Aorta (tissue), 5 donors: ENCODE measurements at places on chromosomes 3 and 15. TPM values are rescaled to one million over a fixed set of nuclear protein-coding genes. Genes with fewer than 3 reads are reported as not detected.

Gene GOLGA8J
- total RNA-seq, result 1.5 TPM

Gene CGNL1
- 19.4 TPM for total RNA-seq

Gene RARB
- total RNA-seq, result 7.0 TPM

Gene GHSR
- total RNA-seq, result not detected

Gene UMPS
- 15.9 TPM for total RNA-seq

Gene HTD2
- total RNA-seq, result 7.8 TPM

GRCh38 chr3:163753033-163753432 lies 1325.3 kb downstream of the SI start:
- no peaks in the 10 kb centered on the region for H3K4me1 ChIP-seq
- H3K27me3 ChIP-seq, result no peaks in the 10 kb centered on the region
- no peaks in the 10 kb centered on the region for H3K36me3 ChIP-seq
- no peak overlapping the region for H3K4me3 ChIP-seq

DNA sequence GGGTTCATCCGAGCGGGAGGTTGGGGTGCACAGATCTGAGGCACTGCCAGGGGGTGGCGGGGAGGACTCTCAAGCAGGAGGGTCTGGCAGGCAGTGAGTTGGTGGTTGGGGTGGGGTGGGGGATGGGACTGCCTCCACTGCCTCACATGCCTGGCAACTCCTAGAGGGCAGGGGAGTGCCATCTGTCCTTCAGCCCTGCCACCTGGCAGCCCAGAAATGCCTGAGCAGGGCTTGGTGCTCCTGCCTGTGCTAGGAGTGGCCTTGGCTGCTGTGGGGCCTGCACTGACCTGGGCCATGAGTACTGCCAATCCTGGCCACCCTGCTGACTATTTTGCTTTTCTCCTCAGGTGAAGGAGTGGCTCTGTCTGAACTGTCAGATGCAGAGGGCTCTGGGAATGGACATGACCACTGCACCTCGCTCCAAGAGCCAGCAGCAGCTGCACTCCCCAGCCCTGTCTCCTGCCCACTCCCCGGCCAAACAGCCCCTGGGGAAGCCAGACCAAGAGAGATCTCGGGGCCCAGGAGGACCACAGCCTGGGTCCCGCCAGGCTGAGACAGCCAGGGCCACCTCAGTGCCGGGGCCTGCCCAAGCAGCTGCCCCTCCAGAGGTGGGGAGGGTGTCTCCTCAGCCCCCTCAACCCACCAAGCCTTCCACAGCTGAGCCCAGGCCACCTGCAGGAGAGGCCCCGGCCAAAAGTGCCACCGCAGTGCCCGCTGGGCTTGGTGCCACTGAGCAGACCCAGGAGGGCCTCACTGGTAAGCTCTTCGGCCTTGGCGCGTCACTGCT lies 32.0 kb upstream of the APEH start:
- no peak for DNase-seq
- no peak overlapping the region for H3K27ac ChIP-seq
- no peaks in the 10 kb centered on the region for H3K27me3 ChIP-seq
- H3K4me3 ChIP-seq, result no peak overlapping the region
- H3K36me3 ChIP-seq, result no peaks in the 10 kb centered on the region

DNA sequence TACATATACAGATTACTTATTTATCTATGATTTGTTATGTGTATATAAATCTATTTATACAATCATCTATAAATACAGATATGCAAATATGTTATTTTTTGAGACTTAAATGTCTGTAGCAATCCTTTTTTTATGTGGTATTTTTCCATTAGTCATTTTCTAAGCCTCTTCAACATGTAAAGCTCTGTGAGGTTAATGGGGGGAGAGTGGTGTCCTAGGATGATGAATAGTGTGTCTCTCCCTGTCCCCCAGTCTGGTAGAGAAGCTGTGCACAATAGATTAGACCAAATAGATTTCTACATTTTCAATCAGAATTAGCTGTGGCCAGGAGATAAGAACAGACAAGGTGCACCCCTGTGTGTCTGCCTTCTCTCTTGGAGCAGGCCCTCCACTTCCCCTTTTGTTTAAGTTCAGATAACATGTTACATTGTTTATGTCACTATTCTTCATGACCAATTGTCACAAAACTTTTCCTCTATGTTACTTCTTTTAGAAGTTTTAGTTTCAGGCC lies 453.9 kb downstream of the LPP start:
- peak overlapping the region; percentile 51 for H3K27ac ChIP-seq
- peaks cover 17% of the 10 kb centered on the region for H3K4me1 ChIP-seq
- H3K4me3 ChIP-seq, result no peak overlapping the region
- peaks cover 12% of the 10 kb centered on the region for H3K36me3 ChIP-seq
- DNase-seq, result no peak

GRCh38 chr3:38131621-38132369 lies 5.1 kb downstream of the ACAA1 start:
- DNase-seq, result no peak
- peaks cover 6% of the 10 kb centered on the region for H3K36me3 ChIP-seq
- no peak overlapping the region for H3K27ac ChIP-seq
- H3K4me1 ChIP-seq, result no peaks in the 10 kb centered on the region
- H3K4me3 ChIP-seq, result no peak overlapping the region

DNA sequence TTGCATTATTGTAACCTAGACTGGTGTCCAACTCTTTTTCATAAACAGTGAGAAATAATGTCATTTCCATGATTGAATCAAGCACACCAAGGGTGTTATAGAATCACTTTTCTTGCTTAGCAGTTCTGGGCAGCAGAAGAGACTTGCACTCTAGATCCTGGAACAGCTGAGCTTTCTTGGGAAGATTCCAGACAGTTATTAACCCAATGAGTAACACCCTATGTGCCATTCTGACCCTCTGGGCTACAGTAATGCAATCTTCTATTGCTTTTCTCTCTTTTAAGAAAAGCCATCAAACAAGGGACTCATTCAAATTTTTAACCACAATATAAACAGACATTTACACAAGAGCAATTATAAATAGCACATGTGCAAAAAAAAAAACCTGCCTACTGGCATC lies 39.3 kb upstream of the USP3 start:
- H3K36me3 ChIP-seq, result no peaks in the 10 kb centered on the region
- no peak overlapping the region for H3K4me3 ChIP-seq
- no peak overlapping the region for H3K27ac ChIP-seq
- no peaks in the 10 kb centered on the region for H3K4me1 ChIP-seq

DNA sequence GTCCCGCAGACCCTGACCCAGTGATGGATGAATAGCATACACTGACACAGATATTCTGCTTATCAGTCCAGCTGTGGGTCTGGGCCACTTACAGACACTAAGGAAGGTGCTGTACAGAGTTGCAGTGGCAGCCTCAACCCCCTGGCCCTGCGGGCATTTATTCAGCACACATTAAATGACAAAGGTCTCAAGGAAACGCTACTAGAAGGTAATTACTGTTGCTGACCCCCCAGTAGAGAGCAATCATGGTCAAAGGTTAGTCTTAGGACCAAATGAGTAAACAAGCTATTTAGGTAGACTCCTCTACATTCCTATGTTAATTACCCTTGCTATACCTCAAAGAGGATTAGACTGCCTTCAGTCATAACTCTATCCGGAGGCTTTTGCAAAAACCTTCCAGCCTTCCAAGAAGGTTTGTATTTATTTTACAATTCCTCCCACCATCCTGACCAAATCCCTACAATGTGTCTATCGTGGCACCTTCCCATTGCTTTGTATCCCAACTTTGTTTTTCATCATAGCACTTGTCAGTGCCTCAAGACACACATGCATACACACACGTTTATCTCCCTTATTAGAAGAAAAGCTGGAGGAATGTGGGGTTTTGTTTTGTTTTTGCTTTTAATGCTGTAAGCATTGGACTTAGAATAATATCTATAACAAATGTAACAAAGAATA lies 227.9 kb downstream of the PYDC2 start:
- H3K27me3 ChIP-seq, result no peaks in the 10 kb centered on the region
- no peaks in the 10 kb centered on the region for H3K36me3 ChIP-seq
- H3K4me1 ChIP-seq, result no peaks in the 10 kb centered on the region
- H3K27ac ChIP-seq, result no peak overlapping the region
- DNase-seq, result no peak

- peaks cover 3% of the 10 kb centered on the region for H3K4me1 ChIP-seq
- peak overlapping the region; percentile 99 for H3K4me3 ChIP-seq
- peak overlapping the region; percentile 41 for H3K27ac ChIP-seq
- no peaks in the 10 kb centered on the region for H3K27me3 ChIP-seq
These were observed 2.5 kb downstream of the PDZRN3 start for GRCh38 chr3:73622091-73622805.

DNA sequence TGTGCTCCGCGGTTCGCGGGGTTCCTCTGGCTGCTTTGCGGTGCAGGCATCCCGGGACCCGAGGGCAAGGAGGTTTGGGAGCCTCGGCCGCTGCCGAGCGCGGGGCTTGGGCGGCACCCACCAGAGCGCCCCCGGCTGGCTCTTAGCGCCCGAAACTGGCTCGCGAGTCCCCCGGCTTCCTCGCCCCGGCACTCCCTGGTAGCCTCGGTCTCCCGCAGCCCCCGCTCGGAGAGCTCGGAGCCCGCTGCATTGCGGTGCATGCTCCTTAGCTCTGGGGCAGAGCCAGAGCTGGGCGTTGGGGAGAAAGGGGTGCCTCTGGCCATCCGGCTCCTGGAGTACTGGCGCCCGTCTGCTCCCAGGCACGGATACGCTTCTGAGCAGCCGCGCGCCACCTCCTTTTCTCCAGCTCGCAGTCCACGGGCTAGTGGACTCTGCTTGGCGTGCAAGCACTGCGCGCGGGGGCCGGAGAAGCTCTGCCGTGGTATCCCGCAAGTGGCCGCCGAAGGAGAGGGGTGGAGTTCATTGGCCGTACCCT lies 753 bp downstream of the EPHB1 start:
- no peaks in the 10 kb centered on the region for H3K4me1 ChIP-seq
- peak overlapping the region; percentile 41 for H3K4me3 ChIP-seq
- DNase-seq, result no peak
- H3K36me3 ChIP-seq, result no peaks in the 10 kb centered on the region
- H3K27me3 ChIP-seq, result no peaks in the 10 kb centered on the region

GRCh38 chr3:52215351-52215750 lies 10.1 kb downstream of the TLR9 start:
- no peak overlapping the region for H3K4me3 ChIP-seq
- H3K4me1 ChIP-seq, result no peaks in the 10 kb centered on the region
- peaks cover 18% of the 10 kb centered on the region for H3K36me3 ChIP-seq
- no peak for DNase-seq
- no peaks in the 10 kb centered on the region for H3K27me3 ChIP-seq

GRCh38 chr15:39094116-39094515 lies 486.8 kb upstream of the THBS1 start:
- H3K4me3 ChIP-seq, result no peak overlapping the region
- no peak for DNase-seq
- H3K27ac ChIP-seq, result no peak overlapping the region
- H3K36me3 ChIP-seq, result no peaks in the 10 kb centered on the region

DNA sequence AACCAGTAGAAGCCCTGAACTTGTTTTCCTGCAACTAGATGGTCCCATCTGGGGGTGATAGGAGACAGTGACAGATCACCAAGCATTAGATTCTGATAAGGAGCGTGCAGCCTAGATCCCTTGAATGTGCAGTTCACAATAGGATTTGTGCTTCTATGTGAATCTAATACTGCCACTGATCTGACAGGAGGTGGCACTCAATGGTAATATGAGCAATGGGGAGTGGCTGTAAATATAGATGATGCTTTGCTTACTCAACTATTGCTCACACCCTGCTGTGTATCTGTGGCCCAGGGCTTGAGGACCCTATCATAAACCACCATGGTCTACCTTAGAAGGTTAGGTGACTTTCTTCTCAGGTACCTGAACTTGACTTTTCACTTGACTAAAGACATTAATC lies 417.1 kb upstream of the ARHGEF26 start:
- H3K27me3 ChIP-seq, result no peaks in the 10 kb centered on the region
- H3K27ac ChIP-seq, result no peak overlapping the region
- H3K4me3 ChIP-seq, result no peak overlapping the region
- no peaks in the 10 kb centered on the region for H3K36me3 ChIP-seq

DNA sequence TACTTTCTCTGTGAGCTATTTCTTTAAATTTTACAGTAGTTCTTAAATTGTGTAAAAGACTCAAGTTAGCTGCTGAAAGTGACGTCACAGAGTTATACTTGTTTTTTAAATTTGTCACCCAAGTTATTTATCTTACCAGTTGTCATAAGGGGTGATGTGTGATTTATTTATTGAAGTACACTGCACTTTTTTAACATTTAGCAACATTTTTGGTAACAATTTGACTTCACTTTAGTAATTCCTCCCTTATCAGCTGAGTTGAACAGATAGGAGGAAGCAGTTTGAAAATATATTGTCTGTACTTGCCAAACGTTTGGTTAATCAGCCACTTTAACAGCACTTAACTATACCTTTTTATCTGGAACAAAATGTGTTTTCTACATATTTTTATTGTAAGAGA lies 3.8 kb downstream of the STT3B start:
- no peak overlapping the region for H3K27ac ChIP-seq
- peaks cover 6% of the 10 kb centered on the region for H3K4me1 ChIP-seq
- H3K36me3 ChIP-seq, result no peaks in the 10 kb centered on the region
- DNase-seq, result no peak
- H3K27me3 ChIP-seq, result no peaks in the 10 kb centered on the region

DNA sequence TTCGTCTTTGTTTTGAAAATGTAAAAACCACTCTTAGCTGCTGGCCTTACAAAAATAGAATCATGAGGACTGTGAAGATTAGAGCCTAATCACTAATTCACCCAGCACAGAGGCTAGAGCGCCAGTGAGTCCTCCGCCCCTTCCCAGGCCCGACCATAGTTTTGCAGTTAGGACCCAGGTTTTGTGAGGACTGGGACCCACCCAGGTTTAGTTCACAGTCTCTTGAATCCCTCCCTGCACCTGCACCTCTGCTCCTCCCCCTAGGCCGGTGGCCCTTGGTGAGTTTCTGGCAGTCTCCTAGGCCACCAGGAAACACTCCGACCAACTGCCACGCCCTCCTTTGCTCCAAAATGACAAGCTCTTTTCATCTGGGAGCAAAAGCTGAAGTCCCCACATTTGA lies 136.0 kb upstream of the CCDC54 start:
- H3K27me3 ChIP-seq, result no peaks in the 10 kb centered on the region
- H3K4me3 ChIP-seq, result peak overlapping the region; percentile 92
- no peaks in the 10 kb centered on the region for H3K4me1 ChIP-seq
- DNase-seq, result no peak

GRCh38 chr15:86743283-86743903 lies 663.7 kb downstream of the AGBL1 start:
- no peak overlapping the region for H3K4me3 ChIP-seq
- H3K4me1 ChIP-seq, result no peaks in the 10 kb centered on the region
- no peak for DNase-seq
- no peaks in the 10 kb centered on the region for H3K36me3 ChIP-seq

- H3K4me3 ChIP-seq, result no peak overlapping the region
- peak; percentile 41 for DNase-seq
- H3K36me3 ChIP-seq, result no peaks in the 10 kb centered on the region
- no peaks in the 10 kb centered on the region for H3K4me1 ChIP-seq
These were observed 4.1 kb downstream of the CORO2B start for GRCh38 chr15:68582864-68583263.
